Myocyte (in vitro differentiated cells): ENCODE measurements at places on chromosomes 4 and X.

- no peak for DNase-seq
These were observed 55.8 kb downstream of the DOCK11 start for GRCh38 chrX:118551426-118551825.

DNA sequence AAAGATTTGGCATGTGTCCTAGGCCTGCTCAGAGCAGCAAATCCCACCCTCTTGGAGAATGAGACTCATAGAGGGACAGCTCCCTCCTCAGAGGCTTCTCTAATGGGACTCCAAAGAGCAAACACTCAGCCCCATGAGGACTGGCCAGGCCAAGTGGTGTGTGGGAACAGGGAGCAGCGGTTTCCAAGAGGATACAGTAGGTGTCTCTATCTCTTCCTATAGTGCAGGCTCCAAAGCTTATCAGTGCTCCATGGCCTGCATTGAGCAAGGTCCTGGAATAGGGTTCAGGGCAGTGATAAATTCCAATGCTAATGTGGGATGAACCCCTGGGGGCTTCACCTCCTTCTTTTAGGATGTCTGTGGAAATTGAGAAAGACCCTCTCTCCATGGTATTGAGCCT, 15.7 kb upstream of the MAGEA10 start:
- DNase-seq = no peak

GRCh38 chr4:4460759-4461158, 73.9 kb downstream of the NSG1 start:
- DNase-seq = no peak

DNA sequence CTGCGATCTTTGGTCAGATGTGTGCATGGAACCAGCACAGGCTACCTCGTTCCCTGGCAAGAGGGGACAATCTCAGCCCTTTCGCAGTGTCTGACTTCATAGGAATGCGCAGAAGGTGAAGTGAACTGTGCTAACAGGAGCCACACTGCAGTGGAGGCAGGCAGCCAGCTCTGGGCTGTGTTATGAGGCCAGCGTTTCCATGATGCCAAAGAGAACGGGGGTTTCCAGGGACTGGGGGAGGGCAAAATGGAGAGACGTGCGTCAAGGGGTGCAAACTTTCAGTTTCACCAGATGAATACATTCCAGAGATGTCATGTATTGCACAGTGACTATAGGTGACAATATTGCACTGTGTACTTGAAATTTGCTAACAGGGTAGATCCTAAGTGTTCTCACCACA, 30.4 kb downstream of the CLDN34 start:
- DNase-seq = no peak

DNA sequence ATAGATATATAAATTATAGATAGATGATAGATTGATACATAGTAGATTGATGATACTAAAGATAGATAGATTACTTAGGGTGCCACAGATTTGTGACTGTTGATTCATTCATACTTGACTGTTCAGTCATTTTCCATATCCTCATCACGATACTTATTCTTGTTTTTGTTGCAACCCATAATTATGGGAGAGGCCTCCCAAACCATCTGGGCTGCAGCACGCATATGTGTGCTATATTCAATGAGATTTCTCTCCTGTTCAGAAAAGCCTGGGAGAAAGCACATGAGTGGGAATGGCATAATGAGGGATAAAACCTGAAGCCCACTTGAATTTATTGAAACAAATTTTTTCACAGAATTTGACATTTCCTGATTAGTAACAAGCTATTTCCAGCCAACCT, 346.4 kb upstream of the PRKX start:
- DNase-seq = no peak
